Stimulated activated CD4-positive, alpha-beta T cell treated with anti-CD3 and anti-CD28 coated beads, TNF-alpha, amount 100 ng/mL, for 48 hours (primary cell): ENCODE measurements at places on chromosomes 11 and 22.

GRCh38 chr11:3015796-3016195, 23.7 kb upstream of the NAP1L4 start:
- DNase-seq: no peak

DNA sequence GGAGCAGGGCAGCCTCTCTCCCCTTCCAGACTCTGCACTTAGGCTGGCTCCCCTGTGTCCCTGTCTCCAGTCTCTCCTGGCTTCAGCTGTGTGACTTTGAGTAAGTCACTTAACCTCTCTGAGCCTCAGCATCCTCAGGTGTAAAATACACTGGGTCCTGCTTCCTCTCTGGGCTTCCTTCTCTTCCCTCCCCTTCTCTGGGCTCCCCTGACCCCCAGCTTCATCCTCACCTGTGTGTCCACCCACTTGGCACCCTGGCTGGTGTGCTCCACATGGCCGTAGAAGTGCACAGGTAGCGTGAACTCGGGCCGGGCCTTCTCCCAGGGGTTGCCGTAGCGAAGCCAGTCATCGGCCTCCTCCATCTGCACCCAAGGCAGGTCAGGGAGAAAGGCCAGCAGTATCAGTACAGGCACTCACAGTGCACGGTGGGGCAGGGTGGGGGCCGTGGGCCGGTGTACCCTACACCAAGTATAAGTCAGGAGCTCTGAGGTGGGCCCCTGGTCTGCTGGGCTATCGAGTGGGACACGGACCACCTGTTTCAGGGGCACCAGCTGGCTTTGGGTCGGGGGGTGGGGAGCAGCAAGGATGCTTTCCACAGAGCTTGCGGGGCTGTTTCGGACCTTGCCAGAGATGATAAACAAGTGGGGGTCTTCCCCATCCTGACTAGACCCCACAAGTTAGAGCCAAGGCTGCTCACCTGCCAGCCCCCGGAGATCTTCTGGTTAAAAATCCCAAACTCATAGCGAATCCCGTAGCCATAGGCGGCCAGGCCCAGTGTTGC, 2.0 kb downstream of the PYGM start:
- no peak for DNase-seq

- no peak for DNase-seq
Measured at GRCh38 chr11:60785136-60785535, at the start of gene MS4A10. TSS of gene MS4A10 (plus strand) at chr11:60785333. CDS start at chr11:60790336, 5,003 bp downstream.

- DNase-seq: no peak
Measured at GRCh38 chr11:86151174-86152005, 82.5 kb upstream of the PICALM start.

DNA sequence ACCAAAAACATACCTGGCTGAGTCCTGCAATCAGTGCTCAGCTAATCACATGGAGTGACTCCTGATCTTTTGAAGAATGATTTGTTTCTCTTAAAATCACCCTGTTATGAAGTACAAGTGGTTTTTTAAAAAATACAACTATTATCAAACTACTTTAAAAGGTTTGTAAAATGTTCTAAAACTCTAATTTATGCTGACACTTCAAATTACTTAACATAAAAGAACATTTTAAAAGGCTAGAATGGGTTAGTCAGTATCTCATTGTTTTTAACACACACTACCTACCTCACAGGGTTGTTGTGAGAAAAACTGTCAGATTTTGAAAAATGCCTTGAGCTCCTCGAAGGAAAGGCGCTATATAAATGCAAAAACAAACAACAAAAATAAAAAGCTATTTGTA, 33.2 kb downstream of the KMT5B start:
- DNase-seq: no peak

DNA sequence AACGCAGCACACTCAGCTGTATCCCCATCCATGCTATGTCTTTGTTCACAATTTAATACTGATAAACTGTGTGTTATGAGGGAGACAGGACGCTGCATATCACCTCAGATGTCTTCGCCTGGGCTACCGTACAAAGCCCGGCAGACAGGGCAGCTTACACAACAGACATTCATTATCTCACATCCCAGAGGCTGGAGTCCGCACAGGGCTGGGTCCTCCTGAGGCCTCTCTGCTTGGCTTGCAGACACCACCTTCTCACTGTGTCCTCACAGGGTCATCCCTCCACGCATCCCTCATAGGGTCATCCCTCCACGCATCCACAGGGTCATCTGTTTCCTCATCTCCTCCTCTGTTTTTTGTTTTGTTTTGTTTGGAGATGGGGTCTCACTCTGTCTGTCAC, 61.2 kb downstream of the SHANK2 start:
- no peak for DNase-seq
